Germinal center (tissue), 1 donor: ENCODE measurements at places on chromosomes 11 and 22.

- DNase-seq = no peak
Observed at GRCh38 chr22:42711895-42712837, 8.5 kb downstream of the A4GALT start.

DNA sequence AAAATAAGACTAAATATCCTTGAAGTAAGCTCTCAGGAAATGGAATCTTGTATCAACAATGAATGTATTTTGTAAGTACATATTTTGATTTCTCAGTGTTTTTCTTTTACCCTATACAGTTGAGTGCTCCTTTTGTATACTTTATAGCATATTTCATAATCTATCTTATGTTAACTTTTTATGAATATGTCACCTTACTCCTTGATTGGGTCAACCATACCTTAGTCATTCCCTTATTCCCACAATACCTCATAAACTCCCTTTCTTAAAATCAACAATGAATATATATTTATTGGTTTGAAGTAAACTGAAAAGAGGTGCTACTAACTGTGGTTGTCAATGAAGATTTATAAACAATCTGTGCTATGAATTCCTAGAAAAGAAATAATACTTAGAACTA, 686.2 kb downstream of the METTL15 start:
- DNase-seq = no peak

DNA sequence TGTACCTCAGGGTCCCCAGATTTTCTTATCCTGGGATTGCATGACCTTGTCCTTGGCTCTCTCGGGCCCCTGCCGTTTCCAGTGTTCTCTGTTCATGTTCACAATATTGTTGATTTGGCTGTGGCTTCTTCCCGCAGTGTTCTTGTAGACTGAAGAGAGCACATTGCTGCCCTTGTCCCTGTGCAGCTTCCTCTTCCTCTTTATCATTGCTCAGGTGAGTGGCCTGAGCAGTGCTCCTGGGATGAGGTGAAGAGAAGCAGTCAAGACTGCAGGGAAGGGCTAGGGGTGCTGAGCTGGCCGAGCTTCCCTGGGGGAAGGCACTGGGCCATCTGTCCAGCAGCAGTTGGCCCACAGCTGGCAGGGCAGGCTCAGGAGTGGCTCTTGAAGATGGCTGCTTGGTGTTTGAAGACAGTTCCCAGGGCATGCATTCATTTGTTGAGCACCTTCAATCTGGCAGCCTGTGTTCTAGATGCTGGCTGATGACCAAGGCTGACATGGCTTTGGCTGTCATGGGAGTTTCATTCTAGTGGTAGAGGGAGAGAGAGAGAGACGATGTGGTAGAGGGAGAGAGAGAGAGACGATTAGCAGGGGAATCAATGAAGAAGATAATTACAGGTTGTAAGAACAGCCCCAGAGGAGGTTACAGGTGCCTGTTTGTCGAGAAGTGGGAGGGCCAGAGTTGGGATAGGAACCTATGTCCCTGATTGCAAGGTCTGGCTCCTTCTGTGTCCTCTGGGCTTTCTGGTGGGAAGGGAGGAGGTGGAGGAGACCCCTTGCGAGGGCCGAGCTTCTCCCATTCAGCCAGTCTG, 17.4 kb downstream of the BMAL1 start:
- no peak for DNase-seq

DNA sequence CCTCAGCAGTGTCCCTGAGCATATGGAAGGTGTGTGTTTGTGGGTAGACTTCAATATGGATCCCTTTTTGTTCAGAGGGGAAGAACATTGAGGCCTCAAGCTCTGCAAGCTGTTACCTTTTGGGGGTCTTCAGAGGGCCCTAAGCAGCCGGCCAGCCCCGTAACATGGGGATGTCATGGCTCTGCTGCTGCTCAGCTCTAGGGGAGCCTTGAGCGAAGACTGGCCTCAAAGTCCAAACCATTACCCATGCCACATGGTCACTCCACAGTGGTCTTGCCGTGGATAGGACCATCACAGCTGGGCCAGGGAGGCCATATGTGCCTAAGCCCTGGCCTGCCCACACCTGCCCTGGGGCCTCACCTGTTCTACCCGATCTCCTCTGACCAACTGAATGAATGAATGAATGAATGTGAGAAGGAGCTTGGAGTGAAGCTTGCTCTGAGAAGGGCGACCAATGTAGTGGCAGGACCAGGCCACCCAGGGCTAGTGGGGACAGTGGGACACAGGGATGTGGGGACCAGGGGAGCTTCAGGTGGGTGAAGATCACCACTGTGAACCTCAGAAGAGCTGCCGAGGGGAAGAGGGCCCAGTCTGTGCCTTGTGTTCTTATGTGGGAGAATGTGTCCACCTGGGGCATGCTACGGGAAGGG, 754.6 kb downstream of the BRD1 start:
- no peak for DNase-seq

DNA sequence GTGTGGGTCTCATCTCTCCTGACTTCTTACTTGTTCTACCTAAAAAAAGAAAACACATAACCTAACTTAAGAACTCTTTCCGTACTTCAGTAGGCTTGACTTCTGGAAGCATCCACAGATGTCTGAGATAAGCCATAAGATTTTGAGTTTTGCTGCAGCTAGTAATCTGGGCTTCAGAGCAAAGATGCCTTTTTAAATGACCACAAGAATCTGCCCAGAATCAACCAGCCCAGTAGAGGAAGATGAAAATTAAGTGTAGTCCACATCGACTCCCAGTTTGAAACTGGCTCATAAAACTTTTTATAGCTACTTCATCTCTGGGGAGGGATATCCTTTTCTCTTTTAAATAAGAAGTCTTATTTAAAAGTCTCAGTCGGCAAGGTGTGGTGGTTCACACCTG, 10.7 kb downstream of the DENND5A start:
- DNase-seq = no peak

DNA sequence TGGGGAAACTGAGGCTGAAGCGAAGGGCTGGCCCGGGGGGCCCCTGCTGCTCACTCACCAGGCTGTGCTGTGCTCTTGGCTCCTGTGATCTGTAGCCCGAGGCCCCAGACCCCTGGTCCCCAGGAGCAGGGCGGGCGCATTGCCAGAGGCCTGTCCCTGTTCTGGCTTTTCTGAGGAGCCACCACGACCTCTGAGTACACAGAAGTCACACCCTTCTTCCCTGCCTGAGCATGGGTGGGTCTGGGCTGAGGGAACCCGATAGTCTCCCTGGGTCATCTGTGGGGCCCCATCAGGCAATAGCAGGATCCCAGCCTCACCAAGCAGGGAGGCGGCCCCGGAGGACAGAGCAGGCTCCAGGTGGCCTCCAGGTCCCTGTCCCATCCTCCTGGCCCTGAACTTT, 5.1 kb downstream of the CASTOR1 start:
- DNase-seq = no peak

GRCh38 chr11:6505577-6506240, 8.6 kb downstream of the DNHD1 start:
- peak; percentile 45 for DNase-seq
